NCI-H187 (cell line): ENCODE measurements at places on chromosomes 7 and 10.
A peak's percentile ranks its signal among the peaks of the same experiment; 100 is the strongest.

DNA sequence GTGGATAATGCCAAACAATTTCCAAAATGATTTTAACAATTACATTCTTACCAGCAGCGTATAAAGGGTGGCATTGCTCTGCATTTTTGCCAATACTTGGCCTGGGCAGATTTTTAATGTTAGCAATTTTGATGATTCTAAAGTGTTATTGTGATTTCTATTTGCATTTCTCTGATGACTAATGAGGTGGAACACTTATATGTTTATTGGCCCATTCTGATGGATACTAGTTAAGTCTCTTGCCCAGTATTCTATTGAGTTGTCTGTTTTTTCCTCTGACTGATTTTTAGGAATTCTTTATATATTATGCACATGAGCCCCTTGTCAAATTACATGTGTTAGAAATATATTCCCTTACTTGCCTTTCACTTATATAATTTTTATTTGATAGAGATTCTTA, 86.8 kb downstream of the TMEM26 start:
- no peak for DNase-seq

- peak; percentile 70 for DNase-seq
Observed at GRCh38 chr7:39271402-39271801, 293.7 kb downstream of the POU6F2 start.

DNA sequence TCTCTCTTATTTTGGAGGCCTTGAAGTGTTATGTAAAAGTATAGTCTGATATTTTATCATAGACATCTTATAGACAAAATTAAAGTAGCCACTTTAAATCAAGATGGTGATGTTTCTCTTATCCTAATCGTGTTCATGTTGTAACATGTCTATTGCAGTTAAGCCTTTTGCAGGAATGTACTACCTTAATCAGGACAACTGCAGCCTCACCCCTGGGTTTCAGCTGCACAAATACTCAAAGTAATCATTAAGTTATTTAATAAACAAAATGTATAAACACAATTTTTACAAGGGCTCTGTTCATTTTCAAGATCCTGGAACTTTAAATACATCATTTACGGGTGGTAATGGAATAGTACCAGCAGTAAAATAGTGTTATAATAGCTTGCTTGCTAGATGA, 14.4 kb upstream of the KIF5B start:
- DNase-seq = no peak

DNA sequence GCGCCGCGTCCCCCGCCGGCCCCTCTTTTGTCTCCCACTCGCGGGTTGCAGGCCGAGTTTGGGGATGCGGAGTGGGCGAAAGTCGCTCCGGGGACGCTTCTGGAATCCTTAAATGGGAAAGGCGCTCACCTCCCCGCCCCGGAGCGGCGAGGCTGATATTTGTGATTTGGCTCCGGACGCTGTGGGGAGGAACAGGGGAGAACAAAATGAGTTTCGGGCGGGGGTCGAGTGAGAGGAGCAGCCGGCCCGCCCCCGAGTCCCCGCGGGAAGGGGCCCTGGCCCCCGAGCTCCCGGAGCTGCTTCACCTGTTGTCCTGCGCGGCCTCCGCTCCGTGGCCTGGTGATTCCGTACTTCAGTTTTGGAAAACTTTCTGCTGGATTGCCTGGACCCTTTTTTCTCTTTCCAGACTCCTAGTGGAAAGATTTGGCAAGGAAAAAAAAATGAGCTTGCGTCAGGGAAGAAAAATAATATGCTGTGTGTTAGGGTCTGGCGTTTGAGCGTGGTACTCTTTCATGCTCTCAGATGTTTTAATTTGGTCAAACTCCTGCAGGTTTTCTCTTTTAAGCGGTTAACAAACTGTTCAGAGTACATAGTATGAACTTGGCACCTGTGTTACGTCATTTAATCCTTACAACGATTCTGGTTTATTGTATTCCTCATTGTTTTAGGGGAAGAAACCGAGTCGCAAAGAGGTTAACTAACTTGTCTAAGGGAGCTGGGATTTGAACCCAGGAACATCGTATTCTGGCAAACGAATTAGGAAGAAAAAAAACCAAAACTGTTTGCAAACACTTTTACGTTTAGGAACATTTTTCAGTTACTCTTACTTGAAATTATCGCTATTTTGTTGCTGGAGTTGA, 924 bp downstream of the BMPR1A start:
- no peak for DNase-seq

DNA sequence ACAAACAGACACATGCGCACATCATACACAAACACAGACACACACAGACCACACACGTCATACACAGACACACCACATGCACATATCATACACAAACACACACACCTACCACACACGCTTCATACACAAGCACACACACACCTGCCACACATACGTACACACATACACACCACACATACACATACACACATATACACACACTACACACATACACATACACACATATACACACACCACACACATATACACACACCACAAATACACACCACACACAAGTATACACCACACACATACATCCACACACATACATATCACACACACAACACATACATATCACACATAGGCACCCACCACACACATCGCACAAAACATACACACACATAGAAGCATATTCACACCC, 224.7 kb downstream of the SKAP2 start:
- no peak for DNase-seq

DNA sequence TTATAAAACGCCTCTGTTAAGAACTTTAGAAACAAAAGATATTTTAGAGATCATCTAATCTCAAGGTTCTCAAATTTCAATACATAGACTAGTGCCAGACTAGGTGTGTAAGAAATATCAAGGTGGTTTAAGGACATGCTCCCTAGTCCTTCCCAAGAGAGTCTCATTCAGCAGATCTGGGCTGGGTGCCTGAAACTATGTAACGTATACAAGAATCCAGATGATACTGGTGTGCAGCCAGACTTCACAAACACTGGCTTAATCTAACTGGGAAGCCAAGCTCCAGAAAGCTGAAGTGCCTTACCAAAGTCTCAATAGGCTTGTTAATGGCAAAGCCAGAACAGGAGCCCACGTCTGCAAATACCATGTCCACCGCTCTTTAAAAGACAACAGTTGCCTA, 105.0 kb upstream of the AMPH start:
- DNase-seq = no peak

- DNase-seq = no peak
Observed at GRCh38 chr7:23373151-23374004, 74.2 kb downstream of the MALSU1 start.

DNA sequence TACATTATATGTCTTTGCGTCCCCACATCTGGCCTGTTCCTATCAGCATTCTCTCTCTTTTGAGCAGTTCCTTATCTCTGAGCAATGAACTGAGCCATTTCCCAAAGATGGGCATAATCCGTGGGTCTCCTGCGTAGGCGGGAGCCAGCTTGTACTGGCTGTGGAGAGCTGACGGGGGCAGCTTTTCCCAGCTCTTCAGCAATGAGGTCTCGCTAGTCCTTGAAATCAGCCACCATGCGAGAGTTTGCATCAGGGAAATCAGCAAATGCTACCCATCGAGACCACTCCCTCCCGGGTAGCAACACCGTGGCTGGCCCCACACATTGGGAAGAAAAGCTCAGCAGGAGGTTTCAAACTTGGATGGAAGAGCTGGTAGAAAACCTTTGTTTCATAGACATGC, 51.9 kb upstream of the FAM180A start:
- no peak for DNase-seq

- no peak for DNase-seq
Observed at GRCh38 chr10:100371482-100372027, 24.5 kb downstream of the SCD start.

DNA sequence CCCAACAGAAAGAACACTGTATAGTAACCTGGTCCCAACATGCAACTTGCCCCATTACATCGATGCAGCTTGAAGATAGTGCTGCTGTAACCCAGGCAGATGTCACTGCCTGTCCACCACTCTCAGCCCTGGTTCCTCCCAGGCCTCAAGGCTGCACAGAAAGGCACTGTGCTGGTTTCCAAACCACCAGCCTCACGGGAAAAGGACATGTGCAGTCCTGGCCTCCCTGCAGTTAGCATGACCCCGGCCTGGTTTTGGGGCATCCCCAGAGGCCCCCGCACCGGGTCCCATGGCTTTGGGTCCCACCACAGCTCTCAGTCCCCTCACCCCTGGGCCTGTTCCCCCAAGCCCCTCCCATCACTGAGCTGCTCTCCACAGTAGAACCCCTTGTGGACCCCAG, 214.5 kb downstream of the TNS3 start:
- no peak for DNase-seq

DNA sequence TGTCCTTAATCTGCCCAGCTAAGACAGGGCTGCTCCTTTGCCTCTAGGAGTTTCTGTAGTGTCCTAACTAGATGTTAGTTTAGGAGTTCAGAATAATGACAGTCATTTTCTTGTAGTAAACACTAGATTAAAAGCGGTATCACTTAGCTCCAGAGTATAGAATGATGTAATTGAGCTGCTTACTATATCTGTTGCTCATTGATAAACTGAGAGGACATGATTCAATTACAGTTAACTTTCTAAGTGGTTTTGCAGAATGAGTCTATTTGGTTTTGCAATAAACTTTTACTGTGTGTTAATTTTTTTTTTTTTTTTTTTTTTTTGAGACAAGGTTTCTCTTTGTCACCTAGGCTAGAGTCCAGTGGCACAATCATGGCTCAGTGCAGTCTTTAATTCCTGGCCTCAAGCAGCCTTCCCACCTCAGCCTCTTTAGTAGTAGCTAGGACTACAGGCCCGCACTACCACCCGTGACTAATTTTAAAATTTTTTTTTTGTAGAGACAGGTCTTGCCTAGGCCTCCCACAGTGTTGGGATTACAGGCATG, 1.8 kb downstream of the STMP1 start:
- DNase-seq = no peak

DNA sequence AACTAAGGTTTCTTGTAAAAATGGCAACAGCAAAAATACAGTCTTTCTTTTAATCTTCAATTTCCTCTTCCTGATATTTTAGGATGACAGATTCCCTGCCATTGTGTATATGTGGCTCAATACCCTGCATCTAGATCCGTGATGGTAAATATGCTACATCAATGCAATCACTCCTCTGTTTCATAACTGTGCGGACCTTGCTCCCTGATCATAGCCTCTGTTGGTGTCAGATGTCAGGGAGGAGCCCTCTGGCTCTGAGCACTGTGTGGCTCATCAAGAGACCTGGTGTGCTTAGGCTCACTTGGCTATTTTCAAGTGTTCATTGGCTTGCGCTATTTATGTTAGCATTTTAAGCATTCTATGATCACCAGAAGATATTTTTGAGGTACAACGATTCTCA, 33.0 kb upstream of the AGR3 start:
- no peak for DNase-seq

DNA sequence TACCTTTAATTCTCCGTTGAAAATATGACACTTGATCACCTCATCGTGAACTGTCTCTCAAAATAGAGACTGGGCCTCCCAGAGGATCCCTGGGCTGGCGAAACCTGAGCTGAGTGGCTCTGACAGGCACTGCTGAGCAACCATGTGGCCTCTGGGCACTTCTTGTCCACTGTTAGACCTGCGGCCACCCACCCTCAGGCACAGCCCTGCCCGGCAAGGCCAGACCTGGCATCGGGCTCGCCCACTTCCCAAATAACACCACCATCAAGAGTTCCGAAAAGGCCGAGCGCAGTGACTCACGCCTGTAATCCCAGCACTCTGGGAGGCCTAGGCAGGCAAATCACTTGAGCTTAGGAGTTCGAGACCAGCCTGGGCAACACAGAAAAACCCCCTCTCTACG, 82.5 kb downstream of the COBL start:
- DNase-seq = no peak

DNA sequence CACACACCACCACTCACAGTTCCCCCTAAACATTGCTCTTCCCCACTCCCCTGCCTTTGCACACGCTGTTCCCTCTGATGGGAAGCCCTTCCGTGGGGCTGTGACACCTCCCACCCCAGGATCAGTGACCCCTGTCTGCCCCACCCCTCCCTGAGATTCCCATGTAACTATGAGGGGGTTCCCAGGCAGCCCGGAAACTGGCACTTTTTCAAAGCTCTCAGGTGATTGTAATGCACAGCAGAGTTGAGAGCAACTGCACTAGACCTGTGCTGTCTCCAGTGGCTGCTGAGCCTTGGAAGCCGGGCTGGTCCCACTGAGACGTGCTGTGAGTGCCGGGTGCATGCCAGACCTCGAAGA, 29.8 kb downstream of the GPRIN2 start:
- no peak for DNase-seq

- DNase-seq = no peak
Observed at GRCh38 chr7:103009466-103010185, 65.0 kb downstream of the FBXL13 start.

GRCh38 chr7:157700231-157701005, 363.6 kb downstream of the DNAJB6 start:
- no peak for DNase-seq

DNA sequence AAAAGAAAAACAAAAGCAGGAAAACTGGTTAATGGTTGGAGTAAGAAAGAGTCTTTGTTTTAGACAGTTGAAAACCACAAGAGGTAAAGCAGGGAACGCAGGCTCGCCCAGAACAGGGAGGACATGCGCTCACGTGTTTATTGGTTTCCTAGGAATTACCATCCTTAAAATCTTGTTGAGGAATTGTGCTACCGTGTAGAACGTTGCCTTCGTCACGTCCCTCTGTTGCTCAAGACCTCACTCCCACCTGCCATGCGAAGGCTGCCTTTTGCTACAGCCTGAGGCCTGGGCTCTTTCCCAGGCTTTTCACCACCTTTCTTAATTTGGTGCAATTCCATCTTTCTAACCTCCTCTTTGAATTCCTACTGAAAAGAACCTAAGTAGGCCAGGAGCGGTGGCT, 61.6 kb upstream of the CAMK1D start:
- DNase-seq = no peak

DNA sequence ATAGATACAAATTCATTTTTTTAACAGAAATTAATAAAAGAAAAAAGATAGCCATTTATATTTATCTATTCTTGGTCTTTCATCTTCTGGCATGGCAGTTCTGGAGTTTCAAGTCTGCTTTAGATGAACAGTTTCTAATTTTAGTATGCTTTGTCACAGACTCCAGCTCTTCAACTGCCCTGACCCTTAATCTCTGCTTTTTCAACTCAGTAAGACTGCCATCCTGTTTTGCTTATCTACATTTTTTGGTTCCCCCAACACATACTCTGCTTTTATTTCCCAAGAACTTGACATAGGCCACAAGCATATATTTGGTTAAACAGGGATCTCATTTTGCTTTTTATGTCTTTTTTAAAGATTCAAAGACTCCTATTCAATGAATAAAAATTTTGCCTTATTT, 309.3 kb upstream of the KCND2 start:
- no peak for DNase-seq

GRCh38 chr10:27297844-27298521, 57.4 kb upstream of the ACBD5 start:
- DNase-seq = no peak

- no peak for DNase-seq
Observed at GRCh38 chr7:22123139-22123538, 177.4 kb upstream of the CDCA7L start.

- DNase-seq = no peak
Observed at GRCh38 chr7:140153666-140154161, 23.1 kb downstream of the KDM7A start.

- no peak for DNase-seq
Observed at GRCh38 chr10:14880229-14880628, 1.6 kb downstream of the SUV39H2 start.
